ENCODE measurements at places on chromosomes 1 and 21. TPM values are rescaled to one million over a fixed set of nuclear protein-coding genes. Genes with fewer than 3 reads are reported as not detected.

Gene SPATA1
- total RNA-seq: 0.22 TPM

GRCh38 chr1:14017531-14017961 is 317.6 kb downstream of the PRDM2 start:
- DNase-seq: no peak

DNA sequence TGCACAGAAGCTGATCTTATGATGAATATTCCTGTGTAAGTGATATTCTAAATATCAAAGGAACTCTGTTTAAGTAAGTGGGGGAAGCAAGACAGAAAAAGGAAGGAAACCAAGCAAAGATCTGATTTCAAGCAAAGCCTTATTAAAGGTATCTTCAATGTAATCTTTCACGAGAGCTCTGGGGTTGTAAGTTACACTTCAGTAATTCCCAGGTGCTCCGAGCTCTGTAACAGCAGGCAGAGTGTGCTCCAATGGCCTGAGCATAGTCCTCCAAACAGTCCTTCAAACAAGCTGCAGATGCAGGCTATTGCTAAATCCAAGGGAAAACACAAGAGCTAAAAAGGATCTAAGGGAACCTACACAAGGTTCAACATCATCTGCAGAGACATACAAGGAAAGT is 949.7 kb upstream of the TMPRSS15 start:
- no peak for DNase-seq

DNA sequence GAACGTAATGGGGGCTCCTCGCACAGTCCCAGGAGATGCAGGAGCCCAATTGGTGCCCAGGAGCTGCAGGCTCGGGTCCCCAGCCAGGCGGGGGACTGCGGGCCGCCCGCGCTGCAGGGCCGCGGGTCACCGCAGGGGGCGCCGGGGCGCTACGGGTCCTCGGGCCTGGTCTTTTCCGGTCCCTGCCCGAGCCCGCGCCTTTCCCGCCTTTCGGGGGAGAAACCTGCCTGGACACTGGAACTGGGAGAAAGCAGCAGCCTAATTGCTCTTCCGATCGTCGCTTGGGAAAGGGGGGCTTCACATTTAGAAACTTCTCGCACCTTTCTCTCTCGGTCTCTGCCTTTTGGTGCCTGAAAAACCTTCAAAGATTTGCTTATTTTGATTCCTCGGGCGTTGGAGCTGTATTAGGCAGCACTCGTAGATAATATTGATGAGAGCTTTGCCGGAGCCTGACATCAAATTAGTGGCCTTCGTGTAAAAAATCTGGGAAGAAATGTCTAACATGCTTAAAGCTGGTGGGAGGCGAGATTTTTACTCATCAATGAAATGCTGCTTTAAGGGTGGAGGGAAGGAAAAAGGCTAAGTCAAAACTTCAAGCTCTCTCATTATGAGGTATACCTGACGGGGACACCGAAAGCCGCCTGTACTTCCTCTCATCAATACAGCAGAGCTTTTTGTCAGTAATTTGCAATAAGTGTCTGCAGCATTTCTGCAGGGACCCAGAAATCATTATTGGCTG is 12.6 kb upstream of the BARHL2 start:
- no peak for DNase-seq

GRCh38 chr1:209102120-209102519 is 481.4 kb upstream of the CAMK1G start:
- no peak for DNase-seq

DNA sequence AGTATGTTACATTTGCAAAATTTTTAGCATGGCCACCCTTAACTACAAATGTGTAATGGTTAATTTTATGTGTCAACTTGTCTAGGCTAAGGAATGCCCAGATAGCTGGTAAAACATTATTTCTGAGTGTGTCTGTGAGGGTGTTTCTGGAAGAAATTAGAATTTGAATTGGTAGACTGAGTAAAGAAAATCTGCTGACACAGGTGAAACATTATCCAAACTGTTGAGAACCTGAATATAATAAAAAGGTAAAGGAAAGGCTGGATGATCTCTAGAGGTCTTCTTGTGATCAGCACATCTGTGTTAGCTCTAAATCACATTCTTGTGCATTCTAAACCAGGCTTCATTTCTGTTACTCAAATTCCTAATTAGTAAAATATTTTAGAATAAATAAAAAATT is 100.8 kb downstream of the UCHL5 start:
- no peak for DNase-seq

All from lung microvascular endothelial cell (primary cell).